ENCODE measurements at places on chromosomes 12 and 14.
A peak's percentile ranks its signal among the peaks of the same experiment; 100 is the strongest.

- no peak for DNase-seq
Measured at GRCh38 chr14:72610831-72611200, 283.1 kb downstream of the DPF3 start.

DNA sequence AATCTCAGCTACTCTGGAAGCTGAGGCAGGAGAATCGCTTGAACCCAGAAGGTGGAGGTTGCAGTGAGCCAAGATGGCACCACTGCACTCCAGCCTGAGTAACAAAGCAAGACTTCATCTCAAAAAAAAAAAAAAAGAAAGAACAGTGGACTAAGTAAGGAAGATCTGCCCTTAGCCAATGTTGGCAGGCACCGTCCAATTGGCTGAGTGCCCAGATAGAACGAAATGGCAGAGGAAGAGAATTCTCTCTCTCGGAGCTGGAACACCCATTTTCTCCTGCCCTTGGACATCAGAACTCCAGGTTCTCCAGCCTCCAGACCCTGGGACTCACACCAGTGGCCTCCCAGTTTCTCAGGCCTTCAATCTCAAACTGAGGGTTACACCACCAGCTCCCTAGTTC lies 49.9 kb downstream of the ESR2 start:
- DNase-seq, result no peak

- no peak for DNase-seq
Measured at GRCh38 chr14:67999705-68000384, 180.3 kb downstream of the RAD51B start.

- DNase-seq, result no peak
Measured at GRCh38 chr14:24316597-24316950, 5.3 kb downstream of the LTB4R start.

- no peak for DNase-seq
Measured at GRCh38 chr12:28217805-28218204, 27.5 kb downstream of the CCDC91 start.

DNA sequence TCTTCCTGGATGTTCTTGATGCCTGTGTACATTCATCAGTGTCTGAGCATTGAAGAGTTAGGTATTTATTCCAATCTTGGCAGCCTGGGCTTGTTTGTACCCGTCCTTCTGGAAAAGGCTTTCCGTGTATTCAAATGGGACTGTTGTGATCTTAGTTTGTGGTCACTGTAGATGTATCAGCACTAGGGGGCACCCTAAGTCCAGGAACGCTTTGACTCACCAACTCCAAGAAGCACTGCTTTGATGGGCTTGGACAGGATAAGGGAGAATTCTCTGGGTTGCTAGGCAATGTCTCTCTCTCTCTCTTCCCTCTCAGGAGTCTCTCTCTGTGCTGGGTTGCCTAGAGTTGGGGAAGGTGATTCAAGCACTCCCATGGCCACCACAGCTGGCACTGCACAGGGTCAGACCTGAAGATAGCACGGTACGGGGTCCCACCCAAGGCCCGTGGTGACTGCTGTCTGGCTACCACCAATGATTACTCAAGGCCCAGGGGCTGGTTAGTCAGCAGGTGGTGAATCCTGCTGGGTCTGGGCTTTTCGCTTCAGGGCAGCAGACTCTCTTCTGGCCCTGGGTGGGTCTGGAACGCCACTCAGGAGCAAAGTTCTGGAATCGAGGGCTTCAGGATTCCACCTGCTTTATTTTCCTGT lies 211.1 kb upstream of the RGS6 start:
- peak; percentile 19 for DNase-seq

- DNase-seq, result no peak
Measured at GRCh38 chr12:104575442-104576186, 118.9 kb downstream of the CHST11 start.

DNA sequence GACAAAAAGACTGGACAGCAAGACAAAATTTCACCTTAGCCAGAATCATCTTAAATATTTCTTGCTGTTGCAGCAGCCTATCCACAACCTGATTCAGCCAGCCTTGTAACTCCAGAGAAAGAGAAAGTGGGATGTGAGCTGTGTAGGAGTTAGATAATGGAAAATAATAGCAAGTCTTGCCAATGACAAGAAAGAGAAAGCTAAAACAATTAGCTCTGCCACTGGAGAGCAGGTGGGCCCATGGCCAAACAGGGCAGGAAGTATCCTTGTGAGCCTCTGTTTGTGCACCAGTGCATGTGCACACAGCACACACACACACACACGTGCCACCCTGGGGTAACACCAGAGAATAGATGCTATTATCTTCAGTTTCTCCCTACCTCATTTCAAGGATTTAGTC lies 106.0 kb upstream of the CCDC196 start:
- no peak for DNase-seq

- DNase-seq, result no peak
Measured at GRCh38 chr14:95237958-95238340, 80.6 kb upstream of the DICER1 start.

GRCh38 chr14:73759183-73759713 lies 45.1 kb upstream of the PNMA1 start:
- DNase-seq, result no peak

DNA sequence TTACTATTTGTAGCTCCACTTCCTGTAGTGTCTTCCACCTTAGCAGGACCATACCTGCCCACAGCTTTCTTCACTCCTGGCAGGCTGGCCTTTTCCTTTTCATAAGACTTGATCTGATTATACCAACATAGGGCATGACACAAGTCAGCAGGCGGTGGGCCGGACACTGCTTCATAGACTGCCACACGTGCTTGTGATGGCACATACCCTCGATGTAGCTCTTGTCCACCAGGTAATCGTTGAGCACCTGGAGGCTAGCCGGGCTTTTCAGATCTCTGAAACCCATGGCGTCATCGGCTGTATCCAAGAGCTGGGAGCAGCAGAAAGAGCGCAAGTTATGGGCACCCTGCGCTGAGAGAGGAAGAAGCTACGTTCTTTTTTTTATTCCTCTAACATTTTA lies 53.7 kb upstream of the TMEM263 start:
- no peak for DNase-seq

DNA sequence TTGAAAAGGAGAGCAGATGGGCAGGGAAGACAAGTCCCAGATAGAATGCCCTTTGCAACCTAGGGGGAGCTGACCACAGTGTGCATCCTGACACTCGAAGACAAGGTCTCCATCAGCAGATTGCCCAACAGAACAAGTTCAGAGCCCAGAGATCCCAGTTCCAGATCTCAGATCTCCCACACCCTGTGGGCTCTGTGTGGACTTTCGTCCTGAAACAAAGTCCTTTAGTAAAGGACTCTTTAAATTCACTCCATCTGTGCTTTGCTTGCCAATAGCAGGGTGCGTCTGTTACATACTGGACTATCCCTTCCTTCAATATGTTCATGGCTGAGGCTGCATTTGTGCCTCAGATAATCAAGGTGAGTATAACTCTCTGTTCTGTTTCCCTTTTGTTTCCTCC lies 8.7 kb upstream of the C1RL start:
- no peak for DNase-seq

- DNase-seq, result no peak
Measured at GRCh38 chr14:78451319-78451695, 281.1 kb downstream of the NRXN3 start.

DNA sequence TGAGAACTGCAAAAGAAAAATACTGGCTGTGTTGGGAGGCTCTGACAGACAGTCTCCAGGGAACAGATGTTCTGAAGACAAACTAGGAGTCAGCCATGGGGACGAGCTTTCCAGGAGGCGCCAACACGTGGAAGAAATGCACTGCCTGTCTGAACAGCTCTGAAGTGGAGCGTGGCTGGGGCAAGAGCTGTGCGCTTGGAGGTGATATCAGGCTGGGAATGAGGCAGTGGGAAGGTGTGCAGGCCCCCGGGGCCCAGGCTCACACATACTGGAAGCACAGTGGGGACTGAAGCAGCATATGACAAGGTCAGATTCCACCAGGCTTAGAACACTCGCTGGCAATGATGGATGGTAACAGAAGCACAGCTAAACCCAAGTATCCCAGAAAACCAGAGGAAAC lies 17.5 kb downstream of the APPL2 start:
- no peak for DNase-seq

DNA sequence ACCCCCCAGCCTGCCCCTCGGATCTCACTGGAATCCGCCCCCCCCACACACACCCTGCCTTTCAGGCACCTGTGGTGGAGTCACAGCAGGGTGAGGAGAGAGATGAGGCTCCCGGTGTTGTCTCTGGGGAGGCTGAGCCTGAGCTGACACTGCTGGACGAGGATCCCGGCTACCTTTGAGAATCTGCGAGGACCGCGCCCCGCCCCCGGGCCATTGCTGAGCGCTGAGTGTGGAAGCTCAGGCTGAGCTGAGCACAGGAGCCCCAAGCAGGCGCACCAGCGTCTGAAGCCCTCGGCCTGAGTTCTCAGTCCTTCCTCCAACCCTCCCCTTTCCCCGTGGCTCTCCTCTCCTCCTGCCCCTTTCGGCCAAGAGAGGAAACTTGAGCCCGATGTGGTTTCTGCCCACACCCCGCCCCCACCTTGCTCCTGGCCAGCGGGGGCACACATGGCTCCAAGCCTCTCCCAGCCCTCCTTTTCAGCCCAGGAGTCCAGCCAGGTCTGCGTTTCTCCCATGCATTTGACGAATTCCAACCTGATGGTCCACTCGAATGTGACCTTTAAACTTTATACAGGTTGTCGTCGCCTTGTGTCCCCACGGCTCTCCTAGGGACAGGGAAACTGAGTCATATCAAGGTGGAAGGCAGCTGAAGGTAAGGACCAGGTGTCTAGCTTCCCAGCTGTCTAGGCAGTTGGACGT lies at the start of gene NFE2:
Gene NFE2, minus strand, starts transcription at position 284 of the 696 bp plus-strand sequence. CDS start 5,767 bp downstream, outside the sequence.
- no peak for DNase-seq

- DNase-seq, result no peak
Measured at GRCh38 chr14:67582061-67582460, 18.0 kb downstream of the PIGH start.

- no peak for DNase-seq
Measured at GRCh38 chr14:57871459-57872080, 5.7 kb upstream of the SLC35F4 start.

DNA sequence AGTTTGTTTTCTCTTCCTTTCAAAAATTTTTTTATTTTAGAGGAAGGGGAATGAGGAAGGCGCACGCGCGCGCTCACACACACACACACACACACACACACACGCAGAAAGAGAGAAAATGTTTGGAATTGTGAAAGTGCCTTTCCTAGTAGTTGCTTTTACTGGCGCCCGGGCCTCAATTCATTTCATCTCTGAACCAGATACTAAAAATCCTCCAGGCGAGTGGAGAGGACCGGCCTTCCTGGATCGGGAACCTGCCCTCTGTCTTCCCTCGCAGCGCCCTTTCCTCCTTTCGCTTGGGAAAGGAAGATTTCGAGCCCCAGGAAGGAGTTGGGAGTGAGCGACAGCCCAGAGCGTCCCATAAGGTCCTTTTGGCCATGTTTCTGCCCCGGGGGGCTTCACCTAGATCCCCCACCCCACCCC lies 7.8 kb upstream of the TBX3 start:
- DNase-seq, result no peak

GRCh38 chr12:66341126-66341525 lies 38.8 kb downstream of the HELB start:
- DNase-seq, result no peak

GRCh38 chr12:124893792-124894516 lies 20.5 kb downstream of the UBC start:
- DNase-seq, result no peak

DNA sequence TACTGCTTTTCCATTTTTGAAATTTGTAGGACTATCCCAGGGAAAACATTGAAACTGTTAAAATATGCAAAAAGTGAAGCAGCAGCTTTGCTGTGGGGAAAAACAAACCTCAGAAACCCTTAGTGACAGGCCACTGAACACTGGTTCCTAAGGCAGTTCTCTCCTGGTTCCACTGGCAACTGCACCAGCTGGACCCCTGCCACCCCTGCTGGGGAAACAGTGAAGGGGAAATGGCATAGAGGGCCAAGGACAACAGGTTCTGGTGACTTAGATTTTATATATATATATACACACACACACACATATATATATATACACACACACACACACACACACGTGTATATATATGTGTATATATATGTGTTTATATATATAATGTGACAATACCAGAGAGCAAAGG lies 16.2 kb upstream of the KRT7 start:
- DNase-seq, result no peak

- no peak for DNase-seq
Measured at GRCh38 chr12:1579651-1580435, 14.5 kb downstream of the FBXL14 start.

DNA sequence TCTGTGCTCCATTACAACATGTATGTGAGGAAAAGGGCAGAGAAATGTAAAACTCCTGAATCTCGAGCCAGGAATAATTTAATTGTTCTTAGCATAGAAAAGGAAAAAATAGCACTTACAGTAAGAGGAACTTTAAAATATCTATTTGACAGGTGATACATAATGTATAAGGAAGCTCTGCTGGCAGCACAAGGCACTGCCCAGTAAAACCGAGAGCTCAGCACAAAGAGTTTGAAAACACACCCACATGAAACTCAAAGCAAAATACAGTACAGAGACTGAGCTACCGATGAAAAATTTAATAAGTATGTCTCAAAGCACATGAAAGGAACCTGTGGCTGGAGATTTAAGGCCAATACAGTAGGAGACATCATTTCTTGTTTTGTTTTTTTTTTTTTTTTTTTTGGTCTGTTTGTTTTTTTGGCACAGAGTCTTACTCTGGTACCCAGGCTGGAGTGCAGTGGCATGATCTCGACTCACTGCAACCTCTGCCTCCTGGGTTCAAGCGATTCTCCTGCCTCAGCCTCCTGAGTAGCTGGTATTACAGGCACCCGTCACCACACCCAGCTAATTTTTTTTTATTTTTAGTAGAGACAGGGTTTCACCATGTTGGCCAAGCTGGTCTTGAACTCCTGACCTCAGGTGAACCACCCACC lies 19.2 kb downstream of the CLIP1 start:
- DNase-seq, result no peak

DNA sequence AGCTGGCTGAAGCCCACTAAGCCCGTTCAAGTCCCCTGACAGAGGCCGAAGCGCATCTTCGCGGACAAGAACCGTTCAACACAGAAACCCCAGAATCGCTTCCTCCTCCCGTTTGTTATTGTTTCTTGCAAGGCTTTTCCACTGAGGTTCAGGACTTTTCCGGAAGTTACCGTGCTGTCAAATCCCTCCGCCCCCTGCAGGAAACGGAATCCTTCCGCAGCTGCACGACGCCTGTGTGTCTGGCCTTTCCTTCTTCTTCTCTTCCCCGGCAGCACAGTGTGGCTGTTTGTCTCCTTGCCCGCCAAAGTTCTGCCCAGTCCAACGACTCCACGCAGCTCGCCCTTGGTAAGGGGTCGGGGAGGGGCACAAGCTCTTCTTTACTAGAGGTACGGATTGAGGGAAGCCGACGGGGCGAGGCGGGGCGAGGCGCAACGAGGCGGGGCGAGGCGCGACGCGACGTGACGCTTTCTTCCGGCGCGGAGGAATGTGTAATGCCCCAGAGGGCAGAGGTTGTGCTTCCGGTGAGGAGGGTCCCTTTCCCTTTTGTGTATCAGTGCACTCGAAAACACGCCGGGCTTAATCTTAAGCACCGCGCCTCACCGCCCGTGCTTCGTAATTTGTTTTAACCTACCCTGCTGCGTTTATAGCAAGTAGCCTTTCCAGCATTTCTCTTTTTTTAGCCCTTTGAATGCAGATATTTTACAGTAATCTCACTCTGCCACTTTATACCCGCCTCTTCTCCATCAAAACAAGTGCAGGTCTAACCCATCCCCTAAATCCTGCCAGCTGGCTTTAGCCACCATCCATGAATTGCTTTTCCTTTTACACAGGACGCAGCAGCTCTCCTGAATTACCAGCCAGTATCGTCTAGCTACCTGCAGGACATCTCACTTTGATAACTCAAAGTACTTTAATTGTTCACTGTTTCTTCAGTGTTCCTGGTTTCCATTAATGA lies at the start of gene KDM5A:
Gene KDM5A, minus strand, starts transcription at position 179 of the 955 bp plus-strand sequence. CDS start 229 bp downstream, outside the sequence.
- DNase-seq, result no peak

Data from NCI-H187 treated with DMSO at 0.1 percent for 48 hours (cell line).